ENCODE measurements at places on chromosomes 4 and X. TPM values are rescaled to one million over a fixed set of nuclear protein-coding genes. Genes with fewer than 3 reads are reported as not detected.

DNA sequence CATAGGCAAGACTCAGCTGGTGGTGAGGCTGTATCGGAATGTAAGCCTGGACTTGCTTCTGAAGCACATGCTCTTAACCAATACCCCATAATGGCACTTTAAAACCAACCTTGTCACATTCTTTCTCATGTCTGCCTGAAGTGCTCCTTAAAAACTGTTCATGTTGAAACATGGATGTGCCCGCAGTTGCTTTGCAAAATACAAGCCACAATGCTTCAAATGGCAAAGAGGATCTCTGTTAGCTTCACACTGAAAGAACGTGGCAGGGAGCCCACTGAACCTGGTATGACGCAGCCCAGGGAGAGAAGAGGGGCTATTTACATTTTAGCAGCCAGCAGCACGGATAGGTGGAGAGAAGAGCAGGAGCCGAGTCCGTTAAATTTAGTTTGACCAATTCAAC, 29.3 kb downstream of the SOD3 start:
- no peak for DNase-seq

Gene GPRIN3
- 2.5 TPM for total RNA-seq

Gene KLB
- total RNA-seq: not detected

Gene UBE2D3
- 400 TPM for total RNA-seq

- DNase-seq: no peak
These were observed 367.8 kb upstream of the SLC7A11 start for GRCh38 chr4:138609943-138610350.

Gene MRPL1
- total RNA-seq: 16.6 TPM

Gene GAGE13
- not detected for total RNA-seq

DNA sequence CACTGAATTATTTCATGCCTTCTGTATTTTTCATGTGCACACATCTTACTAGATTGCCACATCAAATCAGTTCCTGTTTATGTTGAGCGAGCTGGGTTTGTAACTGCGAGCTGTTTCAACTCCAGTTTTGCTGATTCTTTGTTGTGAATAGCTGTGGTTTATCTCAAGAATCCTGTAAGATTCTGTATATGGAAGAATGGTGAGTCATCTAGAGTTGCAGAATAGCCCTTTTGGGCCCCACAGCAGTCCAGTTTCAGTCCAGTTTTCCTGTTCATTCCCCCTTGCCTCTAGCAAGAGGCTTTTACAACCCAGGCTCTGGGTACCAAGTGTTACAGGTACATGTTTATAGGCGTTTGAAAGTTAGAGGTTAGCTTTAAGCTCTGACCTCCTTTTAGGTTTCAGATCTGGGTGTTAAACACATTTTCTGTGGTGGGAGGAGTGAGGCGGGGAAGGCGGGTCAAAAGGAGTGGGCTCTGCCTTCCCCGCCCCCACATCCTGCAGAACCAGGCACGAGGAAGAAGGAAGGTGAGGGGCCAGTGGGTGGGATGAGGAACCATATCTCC, 32.7 kb downstream of the TBC1D14 start:
- DNase-seq: no peak

Gene DCAF12L1
- total RNA-seq: not detected

GRCh38 chr4:13413729-13414437, 70.3 kb downstream of the RAB28 start:
- DNase-seq: no peak

Gene NHS
- total RNA-seq: 7.1 TPM

DNA sequence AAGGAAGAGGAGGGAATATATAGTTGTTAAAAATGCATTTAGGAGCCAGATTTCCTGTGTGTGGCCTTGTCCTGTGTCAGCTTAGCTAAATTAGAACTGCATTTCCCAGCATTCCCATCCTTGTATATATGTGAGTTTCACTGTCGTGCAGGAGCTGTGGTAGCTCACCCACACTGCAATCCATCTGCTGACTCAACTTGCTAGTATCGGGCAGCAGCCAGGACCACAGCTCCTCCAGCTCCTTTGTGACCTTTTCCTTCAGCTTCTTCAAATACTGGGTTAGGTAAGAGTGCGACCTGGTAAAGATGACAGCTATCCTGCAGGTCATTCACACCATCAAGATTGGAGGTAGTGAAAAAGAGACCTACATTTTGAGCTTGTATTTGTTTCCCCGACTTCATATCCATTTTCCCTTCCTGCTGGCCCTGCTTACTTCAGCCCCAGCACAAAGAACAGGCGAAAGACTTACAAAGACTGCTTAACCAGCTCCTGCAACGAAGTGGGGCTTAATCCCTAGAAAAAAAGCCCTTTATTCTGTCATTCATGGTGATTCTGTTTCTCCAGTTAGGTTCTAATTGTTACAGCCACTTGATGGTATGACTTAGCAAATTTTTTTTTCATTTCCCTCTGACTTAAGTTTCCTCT, 11.4 kb downstream of the ASIC5 start:
- DNase-seq: no peak

DNA sequence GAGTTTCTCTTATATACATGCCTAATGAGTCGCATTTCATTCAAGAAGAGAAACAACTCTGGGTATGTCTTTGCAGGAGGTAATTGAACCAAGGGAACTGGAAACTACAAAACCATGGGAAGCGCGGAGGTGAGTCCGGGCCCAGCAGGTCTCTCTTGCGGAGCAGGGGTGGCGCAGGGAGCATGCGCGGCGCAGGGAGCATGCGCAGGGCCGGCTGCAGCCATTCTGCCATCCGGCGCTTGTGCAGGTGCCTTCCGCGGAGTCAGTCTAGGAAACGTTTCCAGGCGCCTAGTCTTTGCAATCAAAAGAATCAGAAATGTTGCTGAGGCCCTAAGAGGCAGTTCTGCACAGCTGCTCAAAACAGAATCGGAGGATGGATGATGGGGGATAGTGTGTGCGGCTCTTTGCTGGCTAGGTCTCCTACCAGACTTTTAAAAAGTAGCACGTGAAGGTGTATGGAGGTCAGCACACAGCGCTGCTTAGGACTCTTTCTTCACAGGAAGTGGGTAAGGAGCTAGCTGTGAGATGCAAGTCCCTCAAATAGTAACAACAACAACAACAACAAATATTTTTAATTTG, 433.8 kb upstream of the FAT1 start:
- no peak for DNase-seq

DNA sequence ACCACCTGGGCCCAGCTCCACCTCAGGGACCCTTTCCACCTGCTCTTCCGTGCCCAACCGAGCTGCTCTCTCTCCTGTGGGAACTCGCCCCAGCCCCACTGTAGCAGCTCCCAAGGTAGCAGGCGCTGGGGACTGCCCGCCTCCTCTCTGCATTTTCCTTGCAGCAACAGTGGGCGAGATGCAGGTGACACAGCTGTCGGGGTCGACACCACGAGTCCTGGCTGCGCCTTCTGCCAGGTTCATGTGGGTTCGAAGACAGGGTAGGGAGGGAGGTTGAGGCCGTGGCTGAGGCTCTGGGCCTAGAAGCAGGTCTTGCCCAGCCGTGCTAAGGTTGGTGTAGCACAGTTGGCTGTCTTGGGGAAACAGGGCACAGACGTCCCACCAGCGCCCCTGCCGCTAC, 245.2 kb upstream of the FSTL5 start:
- no peak for DNase-seq

DNA sequence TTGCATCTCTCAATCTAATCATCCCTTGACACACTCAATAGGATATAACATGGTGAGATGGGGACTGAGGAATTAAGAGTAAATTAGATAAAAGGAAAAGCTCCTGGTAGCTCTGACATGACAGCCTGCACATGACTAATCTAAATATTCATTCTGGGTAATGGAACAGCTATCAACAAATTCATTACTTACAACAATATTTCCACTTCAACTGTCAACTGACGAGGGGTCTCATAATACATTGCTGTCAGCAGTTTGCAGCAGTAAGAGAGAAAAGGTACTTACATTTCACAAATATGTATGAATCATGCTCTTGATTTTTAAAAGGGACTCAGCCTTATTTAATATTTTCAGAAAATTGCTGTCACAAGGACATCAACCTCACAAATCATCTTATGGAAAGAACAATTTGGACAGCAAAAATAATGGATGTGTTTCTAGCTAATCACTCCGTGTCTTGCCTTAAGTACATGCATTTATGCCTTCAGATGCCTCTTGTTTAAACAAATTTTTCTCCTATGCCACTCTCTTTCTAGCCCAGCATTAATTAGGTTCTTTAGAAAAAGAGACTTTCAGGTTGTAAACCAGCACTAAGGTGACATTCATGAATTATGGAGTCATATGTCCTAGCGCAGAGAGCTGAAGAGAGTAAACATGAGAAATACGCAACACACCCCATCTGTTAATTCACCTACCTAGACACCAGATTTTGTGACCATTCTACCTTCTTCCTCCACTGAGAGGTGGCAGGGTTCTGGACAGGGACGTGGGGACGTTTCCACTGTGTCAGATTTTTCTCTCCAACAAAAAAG, 99.6 kb upstream of the TMEM150C start:
- DNase-seq: no peak

- DNase-seq: no peak
These were observed 163.8 kb downstream of the ATRX start for GRCh38 chrX:77622233-77622632.

DNA sequence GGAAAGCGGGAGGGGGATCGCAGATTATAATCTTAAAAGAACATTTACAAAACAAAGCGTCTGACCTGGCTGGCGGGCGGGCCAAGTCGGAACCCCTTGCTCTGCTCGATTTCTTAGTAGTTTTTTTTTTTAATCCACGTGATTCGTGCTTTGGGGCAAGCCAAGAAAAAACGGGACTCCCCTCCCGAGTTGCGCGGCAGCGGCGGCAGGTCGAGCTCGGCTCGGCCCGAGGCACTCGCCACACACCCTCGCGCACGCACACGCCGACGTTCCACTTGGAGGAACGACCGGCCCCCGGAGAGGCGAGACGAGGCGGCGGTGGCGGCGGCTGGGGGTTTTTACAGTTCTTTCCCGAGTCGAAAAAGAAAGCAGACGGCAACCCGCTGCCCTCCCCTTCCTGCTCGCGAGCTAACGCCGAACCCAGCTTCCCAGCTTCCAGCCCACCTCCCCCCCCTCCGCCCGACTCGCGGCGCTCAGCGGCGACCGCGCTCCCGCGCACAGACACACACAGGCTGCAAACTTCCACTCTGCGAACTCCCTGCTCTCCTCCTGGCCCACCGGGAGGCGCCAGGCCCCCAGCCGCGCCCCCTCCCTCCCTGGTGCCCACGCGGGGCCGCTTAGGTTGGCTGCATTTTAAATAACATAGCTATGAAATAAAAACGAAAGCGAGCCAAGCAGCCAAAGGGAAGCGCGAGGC, 1.2 kb downstream of the BCOR start:
- DNase-seq: no peak

DNA sequence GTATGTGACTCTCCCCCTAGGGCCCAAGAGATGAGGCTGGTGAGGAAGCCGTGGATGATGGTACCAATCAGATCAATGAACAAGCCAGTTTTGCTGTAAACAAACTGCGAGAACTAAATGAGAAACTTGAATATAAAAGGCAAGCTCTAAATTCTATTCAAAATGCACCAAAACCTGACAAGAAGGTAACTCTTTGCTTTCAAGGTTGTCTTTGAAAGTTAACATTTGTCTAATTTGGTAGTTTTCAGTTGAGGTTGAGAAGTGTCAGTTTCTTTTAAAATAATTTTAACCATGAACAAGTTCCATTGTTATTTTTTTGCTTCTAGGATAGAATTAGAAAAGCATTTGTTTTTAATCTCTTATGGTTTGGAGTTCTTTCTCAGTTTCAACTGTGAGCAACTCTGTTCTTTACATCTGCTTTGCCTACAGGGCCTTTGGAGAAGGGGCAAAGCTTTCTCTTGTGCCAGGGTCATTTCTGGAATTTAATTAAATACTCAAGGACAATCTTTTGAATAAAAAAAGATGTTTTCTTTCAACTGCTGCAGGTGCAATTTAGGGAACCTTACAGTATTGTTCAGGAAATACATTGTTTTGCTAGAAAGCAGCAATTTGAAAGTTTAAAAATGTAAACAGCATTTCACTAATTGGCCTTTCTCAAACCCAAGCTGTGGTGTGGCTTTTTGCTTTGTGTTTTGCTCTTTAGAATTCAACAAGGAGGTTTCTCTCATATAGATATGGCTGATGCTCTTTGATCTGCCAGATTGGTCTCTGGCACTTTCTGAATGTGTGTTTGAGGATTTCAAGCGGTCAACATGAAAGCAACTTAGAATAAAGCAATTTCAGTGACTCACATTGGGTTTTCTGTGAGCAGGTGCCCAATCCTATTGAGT, 62.9 kb downstream of the LRP2BP start:
- no peak for DNase-seq

DNA sequence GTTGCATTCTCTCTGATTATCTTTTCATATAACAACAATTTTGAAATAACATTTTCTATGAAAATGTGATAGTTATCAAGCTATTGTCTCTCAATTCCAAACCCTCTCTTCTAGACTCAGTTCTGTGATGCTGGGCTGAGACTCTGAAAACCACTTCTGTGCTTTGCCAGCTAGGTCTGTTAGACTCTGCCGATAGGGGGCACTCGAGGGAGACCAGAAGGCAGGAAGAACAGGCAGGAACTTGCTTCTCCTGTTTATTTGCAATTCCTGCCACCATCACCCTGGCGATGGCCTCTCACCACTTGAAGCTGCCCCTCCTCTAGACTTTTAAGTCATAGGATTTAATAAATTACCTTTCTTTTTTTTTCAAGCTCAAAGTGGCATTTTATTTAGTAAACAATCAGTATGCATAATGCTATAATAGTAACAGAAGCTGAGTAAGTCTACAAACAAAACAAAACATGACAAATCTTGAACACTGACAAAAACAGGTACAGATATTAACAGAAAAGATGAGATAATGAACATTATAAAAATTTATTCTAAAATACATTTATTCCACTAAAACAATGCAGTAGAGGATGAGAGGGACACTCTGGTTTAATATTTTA, 49.7 kb downstream of the RASL11B start:
- DNase-seq: no peak

DNA sequence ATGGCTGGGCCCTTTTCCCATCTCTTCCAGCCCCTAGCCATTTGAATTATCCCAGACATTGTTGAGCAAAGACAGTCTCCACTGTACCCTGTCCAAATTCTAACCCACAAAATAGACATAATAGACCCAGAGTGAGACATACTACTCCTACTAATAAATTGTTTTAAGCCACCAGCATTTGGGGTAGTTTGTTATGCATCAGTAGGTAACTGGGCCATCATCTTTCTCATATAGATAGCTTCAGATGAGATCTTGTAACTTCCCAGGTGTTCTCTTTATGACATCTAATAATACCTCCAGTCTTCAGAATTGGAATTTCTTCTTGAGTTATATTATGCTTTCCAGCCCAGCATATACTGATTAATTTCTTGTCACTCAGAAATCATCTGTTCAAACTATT, 117.2 kb upstream of the OTUD4 start:
- no peak for DNase-seq

DNA sequence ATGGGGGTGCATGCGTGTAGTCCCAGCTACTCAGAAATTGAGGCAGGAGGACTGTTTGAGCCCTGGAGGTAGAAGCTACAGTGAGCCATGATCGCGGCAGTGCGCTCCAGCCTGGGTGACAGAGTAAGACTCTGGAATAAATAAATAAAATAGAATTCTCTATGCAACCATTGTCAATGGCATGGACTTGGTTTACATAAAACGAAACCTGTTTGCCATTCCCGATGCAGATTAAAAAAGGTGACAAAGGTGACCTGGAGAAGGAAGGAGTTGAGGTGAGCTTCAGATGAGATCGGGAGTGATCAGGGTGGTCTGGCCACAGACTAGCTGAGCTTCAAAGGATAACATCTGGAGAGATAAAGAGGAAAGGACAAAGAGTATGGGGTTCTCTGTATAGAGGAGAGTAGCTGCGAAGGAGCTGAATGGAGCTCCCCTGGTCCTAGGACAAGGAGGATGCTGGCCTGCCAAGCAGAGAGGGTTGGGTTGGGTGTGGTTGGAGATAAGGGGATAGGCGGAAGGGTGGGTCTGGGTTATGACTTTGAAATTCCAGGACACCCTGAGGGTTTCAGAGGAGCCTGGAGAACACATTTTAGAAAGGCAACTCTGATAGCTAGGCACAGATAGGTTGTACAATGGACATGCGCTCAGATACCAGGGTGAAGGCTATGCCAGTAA, 98.6 kb downstream of the RBM47 start:
- no peak for DNase-seq
